B cell (primary cell): ENCODE measurements at places on chromosomes 4 and X. TPM values are rescaled to one million over a fixed set of nuclear protein-coding genes. Genes with fewer than 3 reads are reported as not detected.

Gene SHROOM4
- not detected in 2 replicates for total RNA-seq

GRCh38 chr4:108861334-108861733 lies 98.5 kb upstream of the ETNPPL start:
- no peak for DNase-seq

DNA sequence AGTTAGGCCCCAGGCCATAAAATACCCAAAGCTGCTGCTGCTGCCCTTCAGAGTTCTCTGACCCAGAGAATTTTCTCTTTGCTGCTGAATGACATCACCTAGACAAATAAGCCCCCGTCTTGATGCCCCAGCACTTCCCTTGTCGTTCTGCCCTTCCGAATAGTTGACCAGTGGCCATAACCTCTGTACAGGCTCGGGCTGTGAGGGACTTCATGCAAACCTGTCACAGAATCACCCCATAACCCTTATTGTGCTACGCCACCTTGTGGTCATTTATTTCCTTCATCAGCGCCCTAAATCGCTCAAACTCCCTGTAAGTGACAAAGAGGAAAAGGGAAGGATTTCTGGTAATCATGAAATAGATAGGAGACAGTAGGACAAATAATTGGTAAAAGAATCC lies 18.8 kb downstream of the SPACA5 start:
- DNase-seq: peak; percentile 72

Gene NPY2R
- not detected in 2 replicates for total RNA-seq

DNA sequence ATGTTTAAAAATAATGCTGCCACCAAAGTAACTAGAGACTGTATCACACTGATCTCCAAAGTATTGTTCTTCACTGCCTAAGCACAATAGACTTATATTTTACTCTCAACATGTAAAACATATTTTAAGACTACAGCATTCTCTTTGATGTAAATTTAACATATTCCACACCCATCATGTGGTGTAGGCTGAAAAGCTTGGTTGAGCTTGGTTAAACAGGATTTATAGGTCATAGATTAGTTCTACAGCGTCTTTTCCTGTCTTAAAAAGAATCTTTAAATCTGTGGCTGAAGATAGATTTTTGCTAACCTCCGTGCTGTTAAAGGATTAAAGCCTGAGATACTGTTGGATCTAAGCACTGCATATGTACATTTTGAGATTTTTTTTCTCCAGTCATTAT lies 379.9 kb downstream of the SH2D1A start:
- DNase-seq: no peak

DNA sequence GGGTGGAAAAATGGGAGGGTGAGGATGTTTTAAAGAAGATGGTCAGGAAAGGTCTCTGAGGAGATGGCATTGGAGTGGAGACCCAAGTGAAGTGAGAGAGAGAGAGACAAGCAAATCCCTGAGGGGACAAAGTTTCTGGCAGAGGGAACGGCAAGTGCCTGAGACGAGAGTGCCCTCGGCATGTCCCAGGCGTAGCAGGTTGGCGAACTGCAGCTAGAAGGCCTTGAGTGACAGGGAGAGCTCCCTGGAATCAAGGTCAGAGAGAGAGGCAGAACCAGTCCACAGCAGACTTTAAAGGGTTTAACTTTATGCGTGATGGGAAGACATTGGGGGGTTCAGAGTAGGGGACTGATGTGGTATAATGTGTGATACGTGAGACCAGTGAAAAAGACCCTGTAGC lies 150.2 kb upstream of the HAND2 start:
- DNase-seq: no peak

Gene GUF1
- total RNA-seq: 24.2 and 25.0 TPM in 2 replicates

DNA sequence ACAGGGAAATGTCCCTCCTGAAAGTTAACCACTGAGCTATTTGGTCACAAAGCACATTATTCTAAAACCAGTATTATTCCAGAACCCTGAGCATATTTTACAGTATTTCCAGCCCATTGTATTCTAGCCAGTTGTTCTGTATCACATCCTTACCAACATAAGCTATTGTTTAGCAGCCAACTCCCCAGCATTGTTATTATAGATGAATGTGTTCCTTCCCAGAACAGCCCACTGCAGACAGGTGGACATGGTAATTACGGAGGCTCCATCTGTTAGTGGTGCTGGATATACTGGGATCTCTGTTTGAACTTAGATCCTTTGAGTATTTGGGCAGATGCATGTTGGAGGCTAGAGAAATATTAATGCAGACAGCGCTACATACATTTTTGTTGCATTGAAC lies 126.1 kb downstream of the MGST2 start:
- DNase-seq: no peak

Gene RHOH
- total RNA-seq: 187 and 209 TPM in 2 replicates

GRCh38 chr4:46986922-46987638 lies 6.3 kb downstream of the GABRA4 start:
- DNase-seq: no peak

Gene KLHL34
- total RNA-seq: 0.59 and 0.80 TPM in 2 replicates

GRCh38 chrX:94850811-94851210 lies 1176.8 kb downstream of the FAM133A start:
- no peak for DNase-seq

GRCh38 chr4:25790024-25790423 lies 72.8 kb downstream of the SEL1L3 start:
- DNase-seq: no peak
